ENCODE measurements at places on chromosomes 16 and 17. TPM values are rescaled to one million over a fixed set of nuclear protein-coding genes. Genes with fewer than 3 reads are reported as not detected.

The PABPN1L gene
- not detected for polyA plus RNA-seq

The HBQ1 gene
- not detected for polyA plus RNA-seq

The HP gene
- polyA plus RNA-seq = not detected

The CNGB1 gene
- not detected for polyA plus RNA-seq

The PRAC2 gene
- polyA plus RNA-seq = not detected

The EFNB3 gene
- polyA plus RNA-seq = not detected

GRCh38 chr17:50206604-50207293 lies 5.3 kb upstream of the COL1A1 start:
- no peak for DNase-seq

- DNase-seq = no peak
Observed at GRCh38 chr17:19343671-19344151, 18.8 kb downstream of the B9D1 start.

- no peak for DNase-seq
Observed at GRCh38 chr17:67733449-67733848, 15.7 kb downstream of the NOL11 start.

- no peak for DNase-seq
Observed at GRCh38 chr16:79104567-79104966, 496.0 kb downstream of the MAF start.

DNA sequence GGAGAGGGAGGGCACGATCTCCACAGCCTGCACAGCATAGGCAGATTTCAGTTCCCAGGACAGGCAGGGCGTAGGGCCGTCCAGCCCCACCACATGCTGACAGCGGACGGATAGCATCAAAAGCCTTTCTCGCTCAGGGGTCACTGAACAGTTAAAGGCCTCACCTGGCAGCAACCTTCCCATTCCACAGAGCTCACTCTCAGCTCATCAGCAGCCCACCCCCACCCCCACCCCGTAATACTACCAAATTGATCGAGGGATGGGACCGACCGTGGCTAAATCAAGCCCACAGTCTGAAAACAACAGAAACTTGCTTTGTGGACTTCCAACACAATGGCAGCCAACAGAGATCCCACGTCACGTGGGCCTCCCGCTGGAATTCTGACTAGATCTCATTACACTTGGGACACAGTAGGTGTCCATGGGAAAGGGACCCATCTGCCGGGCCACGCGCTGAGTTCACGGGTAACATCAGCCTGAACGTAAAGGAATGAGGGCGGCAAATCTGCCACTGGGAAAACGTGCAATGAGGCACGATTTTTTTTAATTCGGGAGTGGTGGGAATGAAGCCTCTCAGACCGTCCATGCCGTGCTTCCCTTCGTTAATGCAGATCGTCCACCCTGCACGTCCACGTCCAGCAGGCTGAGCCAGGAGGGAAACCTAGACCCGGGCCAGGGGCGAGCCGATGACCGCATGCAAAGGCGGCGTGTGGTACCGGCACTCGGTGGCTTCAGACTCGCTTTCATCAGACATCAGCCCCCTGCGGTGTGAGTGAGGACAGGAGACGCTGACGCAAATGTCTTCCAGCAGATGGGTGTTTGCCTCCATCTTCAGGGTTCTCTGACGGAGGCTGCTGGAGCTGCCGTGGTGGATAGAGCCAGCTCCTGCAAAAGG lies 92.1 kb downstream of the TBC1D16 start:
- no peak for DNase-seq

- no peak for DNase-seq
Observed at GRCh38 chr16:61050547-61050946, 985.7 kb downstream of the CDH8 start.

GRCh38 chr16:29972500-29972899 lies 1.2 kb upstream of the TAOK2 start:
- DNase-seq = no peak

DNA sequence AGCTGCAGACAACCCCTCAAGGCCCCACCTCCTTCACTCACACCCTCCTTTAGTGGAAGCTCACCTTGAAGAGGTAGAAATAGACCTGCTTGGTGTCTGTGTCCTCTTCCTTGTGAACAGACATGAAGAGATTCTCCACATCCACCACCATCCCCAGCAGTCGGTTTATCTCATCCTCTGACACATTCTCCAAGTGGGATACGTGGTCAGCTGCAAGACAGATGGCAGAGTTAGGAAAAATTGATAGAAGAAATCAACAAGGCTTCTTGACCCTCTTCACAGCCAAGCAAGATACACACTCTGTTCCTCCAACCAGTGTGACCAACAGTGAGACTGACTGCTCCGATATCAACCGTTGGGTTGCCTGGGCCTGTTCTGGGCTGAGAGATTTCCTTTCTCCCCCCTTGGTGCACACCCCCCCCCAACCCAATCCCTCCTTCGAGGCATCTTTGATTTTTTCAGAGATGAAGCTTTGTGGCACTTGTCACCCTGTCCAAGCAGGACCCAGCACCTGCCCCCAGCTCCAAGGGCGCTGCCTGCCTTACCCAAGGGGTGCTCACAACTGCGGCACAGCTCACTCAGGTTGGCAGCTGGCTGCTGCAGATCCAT lies 902 bp downstream of the KAT2A start:
- no peak for DNase-seq

- DNase-seq = no peak
Observed at GRCh38 chr16:50705436-50706110, 12.2 kb downstream of the NOD2 start.

DNA sequence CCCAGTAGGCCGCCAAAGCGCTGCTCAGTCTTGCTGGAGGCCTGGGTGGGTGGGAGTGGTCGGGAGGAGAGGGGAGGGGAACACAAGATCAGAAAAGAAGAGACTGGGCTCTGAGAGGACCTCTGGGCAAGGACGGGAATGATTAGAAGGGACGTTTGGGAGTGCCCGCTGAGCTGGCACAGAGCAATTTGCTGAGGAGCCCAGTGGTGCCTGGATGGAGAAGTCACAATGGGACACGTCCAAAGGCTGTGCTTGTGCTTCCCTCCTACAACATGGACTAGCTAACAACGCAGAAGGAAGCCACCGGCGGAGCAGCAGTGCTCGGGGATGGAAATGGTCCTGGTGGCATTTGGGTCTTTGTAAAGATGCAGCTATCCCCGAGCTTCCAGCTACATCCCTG lies 45.6 kb upstream of the CACNG4 start:
- no peak for DNase-seq

DNA sequence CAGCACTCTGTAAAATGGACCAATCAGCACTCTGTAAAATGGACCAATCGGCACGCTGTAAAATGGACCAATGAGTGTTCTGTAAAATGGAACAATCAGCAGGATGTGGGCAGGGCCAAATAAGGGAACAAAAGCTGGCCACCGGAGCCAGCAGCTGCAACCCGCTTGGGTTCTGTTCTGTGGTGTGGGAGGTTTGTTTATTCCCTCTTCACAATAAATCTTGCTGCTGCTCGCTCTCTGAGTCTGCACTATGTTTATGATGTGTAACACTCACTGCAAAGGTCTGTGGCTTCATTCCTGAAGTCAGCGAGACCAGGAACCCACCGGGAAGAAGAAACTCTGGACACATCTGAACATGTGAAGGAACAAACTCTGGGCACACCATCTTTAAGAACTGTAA lies 20.5 kb downstream of the TMEM100 start:
- no peak for DNase-seq

GRCh38 chr17:39791111-39791992 lies 53.6 kb downstream of the GRB7 start:
- DNase-seq = peak; percentile 56

DNA sequence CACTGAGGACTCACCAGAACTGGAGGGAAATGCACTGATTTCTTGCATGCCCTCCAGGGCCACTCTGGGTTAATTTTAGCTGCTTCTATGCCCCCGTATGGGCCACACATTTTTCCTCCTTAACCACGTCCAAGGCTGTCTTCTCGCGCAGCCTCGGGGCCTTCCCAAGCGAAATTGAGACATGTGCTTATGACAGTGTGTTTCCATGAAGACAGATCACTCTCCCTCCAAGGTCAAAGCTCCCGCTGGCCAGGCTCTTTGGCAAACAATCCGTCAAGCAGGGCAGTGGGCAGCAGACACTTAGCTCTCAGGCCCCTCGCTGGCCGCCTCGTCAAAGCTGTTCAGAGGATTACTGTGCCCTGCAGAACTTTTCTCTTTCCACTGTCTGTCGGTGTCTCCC lies 243.0 kb upstream of the N4BP1 start:
- DNase-seq = no peak

DNA sequence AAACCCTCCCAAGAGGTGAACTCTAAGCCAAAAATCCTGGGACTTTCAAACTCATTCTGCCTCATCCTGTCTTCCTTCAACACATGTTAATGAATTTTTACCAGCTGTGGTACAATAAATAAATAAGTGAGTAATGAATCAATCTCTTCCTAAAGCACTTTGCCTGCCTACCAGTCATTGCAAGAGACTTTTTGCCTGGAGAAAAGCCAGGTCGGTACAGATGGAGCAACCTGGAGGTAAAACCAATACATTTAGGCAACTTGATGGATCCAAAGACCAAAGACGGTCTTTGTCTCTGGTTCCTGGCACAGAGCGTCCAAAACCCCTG lies 324.2 kb downstream of the PMP22 start:
- no peak for DNase-seq

All from CD4-positive, alpha-beta memory T cell (primary cell).